ENCODE measurements at places on chromosomes 4 and X.

DNA sequence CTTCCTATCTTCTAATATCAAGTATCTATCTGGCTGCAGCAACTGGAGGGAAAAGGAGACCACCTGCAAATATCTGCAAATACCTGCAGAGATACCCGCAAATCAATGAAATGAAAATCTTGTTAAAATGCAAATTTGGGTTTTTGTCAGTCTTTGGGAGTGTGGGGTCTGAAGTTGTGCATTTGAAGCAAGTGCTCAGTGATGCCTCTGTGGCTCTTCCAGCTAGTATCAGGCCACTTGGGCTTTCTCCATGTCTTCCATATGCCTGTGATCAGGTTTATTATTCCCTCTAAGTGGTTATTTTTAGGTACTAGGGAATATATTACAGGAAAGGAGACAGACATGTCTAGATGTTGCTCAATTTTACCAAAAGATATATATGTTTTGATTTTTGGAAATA is 880.3 kb downstream of the ADGRL3 start:
- DNase-seq = no peak

DNA sequence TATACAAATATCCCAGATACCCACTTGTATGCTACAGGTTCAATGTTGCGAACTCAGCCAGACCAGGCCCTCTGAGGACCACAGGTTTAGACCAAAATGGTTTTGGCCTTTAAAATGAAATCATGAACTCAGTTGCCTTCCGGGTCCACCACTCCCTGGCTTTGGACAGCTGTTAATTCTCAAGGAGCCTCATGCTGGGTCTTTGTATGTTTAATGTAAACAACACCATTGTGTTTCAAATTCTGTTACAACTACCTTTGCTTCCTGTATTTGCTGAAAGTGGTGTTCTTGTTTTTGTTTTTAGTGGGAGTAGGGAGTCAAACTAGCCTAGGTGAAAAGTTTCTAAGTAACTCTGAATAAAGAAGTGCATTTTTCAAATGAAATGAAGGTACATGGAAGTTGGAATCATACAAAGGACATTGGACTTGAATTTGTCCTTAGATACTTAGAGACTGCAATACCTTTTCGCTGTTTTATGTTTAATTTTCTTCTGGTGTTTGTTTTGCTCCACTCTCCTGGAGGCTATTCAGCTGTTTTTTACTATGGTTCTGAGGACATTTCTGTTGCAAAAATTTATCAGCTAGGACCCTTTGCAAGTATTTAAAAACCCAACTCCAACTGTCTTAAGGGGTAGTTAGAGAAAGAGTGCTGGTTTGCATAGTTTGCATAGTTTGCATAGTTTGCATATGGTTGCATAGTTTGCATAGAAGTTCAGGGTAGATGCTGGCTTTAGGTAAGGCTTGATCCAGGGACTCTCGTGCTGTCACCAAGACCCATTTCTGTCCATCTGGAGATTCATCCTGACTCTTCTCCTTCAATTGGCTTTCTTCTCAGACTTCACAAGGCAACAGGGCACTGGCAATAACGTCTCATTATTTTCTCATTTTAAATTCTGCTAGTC is 70.1 kb downstream of the MID1IP1 start:
- no peak for DNase-seq

DNA sequence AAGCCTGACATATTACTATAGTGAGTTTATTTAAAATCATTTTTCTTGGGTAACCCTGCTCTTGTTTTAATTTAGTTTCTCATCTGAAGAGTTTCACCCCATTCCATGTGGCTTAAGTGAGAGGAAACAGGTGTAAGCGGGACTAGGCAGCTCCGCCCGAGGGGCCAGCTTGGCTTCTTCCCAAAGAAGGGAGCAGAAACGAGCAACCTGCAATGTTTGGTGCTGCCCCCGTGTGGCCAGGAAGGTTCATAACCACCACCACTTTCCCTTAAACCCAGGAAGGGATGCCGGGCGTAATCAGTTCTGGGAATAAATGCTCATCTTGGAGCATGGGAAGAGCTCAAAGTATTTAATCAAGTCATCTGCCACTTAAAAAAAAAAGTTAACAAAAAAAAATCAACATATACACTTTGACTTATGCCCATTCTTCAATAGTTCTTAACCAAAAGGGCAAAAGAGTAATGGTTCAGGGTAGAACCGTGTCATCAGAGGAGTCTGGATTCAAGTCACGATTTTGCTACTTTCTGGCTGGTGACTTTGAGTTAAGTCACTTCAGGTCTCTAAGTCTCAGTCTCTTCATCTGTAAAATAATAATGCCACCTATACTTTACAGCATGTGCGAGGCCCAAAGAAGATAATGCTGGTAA is 147.9 kb downstream of the NSUN7 start:
- peak; percentile 47 for DNase-seq

DNA sequence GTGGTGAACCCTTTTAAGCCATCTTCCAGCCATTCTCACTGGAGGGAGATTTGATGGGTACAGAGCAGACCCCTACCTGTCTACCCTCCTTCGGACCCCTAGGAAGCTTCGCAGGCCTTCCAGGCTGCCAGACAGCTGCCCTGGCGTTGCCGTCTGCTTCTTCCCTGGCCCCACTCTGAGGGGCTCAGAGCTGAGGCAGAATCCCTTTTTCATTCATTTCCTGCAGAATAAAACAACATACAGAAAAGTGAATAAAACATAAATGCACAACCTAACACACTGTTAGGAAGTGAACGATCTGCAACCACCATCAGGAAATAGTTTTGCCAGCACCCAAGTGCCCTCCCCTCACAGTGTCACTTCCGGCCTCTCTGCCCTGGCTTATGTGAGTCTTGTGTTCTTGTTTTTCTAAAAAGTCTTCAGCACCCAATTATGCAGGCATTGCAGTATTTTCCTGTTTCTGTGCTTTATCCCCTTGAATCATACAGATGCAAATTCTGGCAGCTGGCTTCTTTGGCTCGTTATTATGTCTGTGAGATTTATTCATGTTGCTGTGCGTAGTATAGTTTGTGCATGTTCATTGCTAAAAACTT is 5.6 kb upstream of the ADD1 start:
- peak; percentile 35 for DNase-seq

- DNase-seq = no peak
Observed at GRCh38 chr4:93212250-93212649, 616.3 kb upstream of the ATOH1 start.

DNA sequence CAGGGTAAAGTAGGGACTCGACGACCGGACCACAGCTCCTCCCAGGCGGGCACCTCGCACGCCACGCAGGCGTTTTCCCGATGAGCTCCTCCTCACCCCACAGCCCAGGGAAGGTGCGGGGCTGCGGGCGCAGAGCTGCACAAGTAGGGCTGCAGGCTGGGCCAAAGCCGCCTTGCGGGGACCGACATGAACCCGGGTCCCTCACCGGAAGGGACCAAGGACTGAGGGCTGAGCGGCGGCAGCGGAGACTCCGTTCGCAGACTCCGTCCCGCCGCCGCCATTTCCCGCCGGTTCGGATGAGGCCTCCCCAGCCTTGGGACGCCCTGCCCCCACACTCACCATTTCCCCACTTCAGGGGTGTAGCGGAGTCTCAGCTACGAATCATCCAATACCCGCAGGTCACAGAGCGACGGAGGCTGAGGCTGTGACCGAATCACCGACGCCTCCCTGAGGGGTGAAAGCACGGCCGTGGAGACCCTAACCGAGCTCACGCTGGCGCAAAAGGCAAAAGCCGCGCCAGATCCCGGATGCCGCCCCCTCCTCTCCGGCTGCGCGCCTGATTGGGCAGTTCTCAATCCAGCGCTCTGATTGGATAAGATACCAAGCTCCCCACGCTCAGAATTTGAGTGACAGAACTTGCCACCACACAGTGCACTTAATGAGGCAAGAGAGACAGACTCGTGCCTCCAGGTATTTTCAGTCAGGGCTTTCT is at the start of gene ZNF732:
Gene ZNF732 (minus strand): TSS at position 506 of the 712 bp plus-strand sequence. CDS start 164 bp downstream, at position 342.
- no peak for DNase-seq

GRCh38 chr4:2432991-2433530 is 14.3 kb downstream of the CFAP99 start:
- no peak for DNase-seq

DNA sequence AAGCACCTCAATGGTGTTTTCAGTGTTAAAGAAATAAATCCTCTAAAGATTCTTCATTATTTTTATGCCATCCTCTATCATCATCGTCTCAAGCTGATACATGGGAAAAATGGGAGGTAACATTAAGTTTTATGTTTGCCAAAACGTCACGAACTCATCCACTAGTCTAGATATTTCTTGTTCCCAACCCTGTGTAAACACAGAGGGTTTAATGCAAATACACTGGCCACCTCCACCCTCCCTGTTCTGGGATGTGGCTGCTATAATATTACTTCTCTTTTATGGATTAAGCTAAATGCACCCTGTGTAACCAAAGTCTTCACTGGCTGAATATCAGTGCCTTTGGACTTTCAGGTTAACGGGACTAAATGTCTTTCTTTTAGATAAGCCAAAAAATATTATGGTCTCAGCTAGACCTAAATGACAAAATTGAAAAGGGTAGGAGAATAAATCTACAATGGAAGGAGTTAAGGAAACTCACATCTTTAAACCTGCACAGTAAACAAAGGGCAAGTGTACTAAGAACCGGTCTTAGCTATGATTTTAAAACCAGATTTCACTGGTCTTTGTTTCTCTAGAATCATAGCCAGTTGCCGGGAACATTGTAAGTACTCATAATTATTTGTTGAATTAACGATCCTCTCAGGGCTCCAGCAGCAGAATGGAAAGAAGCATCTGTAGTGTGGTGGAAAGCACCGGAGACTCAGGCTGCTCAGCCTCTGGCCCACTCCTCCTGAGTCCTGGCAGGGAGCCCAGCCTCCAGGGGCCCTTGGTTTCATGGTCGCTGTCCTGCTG is 103.5 kb upstream of the NOCT start:
- DNase-seq = no peak

DNA sequence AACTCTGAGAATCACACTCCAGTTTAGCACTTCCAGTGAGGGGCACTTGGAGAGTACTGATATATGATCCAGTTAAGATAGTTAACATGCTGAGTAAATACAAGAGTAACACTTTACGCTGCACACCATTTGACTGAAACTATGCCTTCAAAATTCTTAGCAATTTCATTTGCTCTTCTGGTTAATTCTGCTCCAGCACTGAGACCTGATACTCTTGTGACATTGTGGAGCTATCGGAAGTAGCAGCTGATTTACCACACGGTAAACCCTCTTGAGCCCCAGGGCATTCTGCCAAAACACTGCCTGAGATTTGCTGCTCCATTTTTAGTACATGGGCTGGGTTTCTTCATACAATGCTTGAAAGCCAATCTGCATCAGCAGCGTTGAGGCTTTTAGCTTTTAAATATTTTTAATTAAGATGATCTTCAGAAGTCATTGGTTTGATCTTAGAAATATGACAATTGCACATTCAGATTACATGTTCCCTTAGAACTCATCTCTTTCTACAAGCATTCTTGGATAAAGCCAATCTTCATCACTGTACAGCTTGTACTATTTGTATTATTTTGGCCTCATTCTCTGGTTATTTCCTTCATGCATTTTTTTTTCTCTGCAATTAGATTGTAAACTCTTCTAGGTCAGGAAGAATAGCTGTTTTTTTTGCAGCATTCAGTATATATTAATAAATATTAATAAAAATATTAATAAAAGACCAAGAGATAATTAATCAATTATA is 67.8 kb upstream of the ETNPPL start:
- no peak for DNase-seq

GRCh38 chr4:17027495-17027894 is 129.1 kb upstream of the LDB2 start:
- no peak for DNase-seq

DNA sequence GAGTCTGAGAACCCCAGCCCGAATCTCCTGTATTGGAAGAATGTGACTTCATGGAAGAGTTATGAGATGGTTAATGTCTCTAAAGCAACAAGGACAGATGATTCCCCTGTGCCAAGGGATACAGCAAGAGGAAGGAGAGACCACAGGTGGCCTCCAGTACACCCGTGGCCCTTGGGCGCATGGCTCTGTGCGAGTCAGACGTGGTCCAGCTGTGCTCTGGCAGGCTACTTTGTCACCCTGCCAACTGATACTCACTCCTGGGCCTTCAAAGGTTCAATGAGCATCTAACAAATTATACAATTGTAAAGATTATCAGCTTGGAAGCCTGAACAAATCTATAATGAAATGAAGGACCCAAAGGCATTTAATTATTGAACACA is 71.7 kb downstream of the NYX start:
- DNase-seq = no peak

DNA sequence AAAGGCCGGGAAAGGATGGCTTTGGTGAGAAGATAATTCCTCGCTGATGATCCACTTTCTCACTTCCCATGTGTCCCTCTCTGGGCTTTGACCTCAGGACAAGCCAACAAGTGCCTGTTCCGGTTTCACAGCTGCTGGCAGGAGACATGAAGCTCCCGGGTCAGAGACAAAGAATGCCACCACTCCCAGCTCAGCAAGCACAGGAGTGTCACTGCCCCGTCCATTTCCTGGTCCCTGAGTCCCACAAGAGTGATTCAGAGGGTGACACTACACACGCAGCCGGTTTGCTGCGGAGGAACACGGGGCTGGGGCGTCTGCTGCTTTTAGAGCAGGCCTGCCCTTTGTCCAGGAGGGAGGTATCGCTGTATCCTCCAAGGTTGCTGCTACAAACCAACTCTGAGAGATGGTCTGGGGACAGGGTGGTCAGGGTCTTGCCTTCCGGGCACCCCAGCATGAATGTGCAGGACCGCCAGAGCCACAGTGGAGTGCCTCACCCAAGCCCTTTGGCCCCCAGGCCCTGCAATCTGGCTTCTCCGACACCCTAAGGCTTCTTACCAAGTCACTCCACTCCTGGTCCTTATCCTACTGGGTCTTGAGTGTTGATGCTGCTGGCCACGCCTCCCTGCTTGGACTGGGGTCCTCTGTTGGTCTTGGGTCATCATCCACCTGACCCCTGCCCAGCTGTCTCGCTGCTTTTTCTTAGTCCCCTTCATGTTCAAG is 49.5 kb downstream of the CPZ start:
- DNase-seq = no peak

DNA sequence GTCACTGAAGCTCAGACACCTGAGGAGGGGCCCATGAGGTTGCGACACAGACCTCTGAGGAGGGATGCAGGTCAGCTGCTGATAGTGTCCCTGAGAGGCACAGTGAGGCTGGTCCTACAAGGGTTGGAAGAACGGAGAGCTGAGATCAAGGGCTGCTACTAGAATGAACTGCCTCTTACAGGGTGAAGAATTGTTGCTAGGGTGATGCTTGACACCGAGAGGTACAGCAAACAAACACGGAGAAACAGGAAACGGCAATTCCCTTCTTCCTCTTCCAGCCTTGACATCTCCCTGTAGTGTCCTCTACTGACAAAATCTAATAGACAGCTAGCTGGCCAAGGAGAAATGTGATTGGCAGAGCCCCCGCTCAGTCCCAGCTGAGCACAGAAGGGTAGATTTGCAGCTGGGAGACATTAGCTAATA is 11.8 kb upstream of the HPGDS start:
- no peak for DNase-seq

Data from erythroblast (primary cell).